ENCODE measurements at places on chromosomes 5 and 9.

DNA sequence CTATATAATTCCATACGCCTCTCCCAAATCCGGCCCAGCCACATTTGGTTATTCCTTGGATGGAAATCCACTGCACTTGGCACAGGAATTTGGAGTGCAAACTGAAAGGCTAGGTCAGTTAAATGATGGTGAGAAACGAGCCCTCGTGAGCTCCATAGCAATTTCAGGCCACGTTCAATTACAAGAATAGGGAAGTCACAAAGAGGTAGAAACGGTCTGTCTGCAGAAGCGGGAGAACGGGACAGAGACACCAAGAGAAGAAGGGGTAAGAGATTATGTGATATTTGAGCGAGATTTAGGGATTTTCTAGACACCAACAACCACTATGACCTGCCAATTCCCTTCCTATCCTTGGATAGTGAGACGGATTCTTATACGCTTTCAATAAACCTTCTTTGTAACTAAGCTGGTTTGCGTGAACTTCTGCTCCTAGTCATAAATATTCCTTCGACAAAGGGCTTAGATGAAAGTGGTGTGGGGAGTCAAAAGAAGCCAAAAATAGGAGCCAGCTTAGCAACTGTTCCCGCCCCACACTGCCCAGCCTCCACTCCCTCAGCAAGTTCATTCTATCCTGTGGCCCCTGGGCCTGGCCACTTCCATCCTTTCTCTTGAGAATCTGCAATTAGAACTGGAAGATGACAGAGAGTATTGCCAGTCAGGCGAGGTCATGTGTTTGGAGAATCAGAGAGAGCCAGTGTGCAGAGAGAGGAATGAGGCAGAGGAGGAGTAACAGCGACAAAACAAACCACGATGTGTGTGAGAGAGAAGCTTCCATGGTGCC is 118.4 kb downstream of the ZNF608 start:
- DNase-seq: no peak

GRCh38 chr5:95620030-95620869 is at the start of gene GPR150:
GPR150 (plus strand) TSS chr5:95620087; CDS start chr5:95620276, 189 bp downstream.
- peak; percentile 39 for DNase-seq

DNA sequence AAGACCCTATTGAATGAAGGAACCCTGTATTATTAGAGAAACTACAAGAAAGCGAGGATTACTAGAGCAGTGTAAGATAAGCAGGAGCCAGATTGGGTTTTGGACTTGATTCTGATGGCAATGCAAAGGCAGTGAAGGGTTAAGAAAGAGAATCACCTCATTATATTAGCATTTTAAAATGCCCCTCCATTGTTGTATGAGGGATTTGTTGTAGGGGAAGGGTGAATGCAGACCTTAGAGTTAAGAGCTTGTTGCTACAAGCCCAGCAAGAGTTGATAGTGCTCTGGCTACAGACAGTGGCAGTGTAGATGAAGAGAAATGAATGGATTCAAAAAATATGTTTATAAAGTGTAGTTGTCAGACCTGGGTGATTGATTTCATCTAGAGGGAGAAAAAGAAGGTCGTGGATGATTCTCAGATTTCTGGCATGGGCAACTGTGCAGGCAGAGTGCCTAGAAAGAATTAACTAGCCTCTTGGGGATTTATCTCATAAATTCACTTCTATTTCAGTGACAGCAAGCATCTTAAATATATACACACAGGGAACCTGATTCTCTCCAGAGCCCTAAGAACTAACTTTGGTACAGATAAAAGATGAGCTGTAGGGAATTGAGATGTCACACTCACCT is 344.8 kb downstream of the ARRDC3 start:
- DNase-seq: no peak

GRCh38 chr9:79663300-79663699 is 91.5 kb downstream of the TLE4 start:
- DNase-seq: no peak

DNA sequence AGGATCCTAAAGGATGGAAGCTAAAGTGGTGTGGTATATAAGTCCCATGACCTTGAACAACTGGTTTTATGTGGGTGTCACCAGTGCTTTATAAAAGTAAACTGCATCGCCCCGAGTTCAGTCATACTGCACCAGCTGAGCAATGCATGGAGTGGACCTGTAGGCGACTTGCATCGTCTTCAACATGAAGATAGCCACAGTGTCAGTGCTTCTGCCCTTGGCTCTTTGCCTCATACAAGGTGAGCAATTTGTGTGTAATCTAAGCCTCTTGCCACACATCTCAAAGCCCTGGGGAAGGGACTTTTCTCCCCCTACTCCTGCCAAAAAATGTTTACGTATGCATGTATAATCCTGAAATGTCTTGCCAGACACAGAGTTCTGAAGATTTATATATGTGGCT is at the start of gene SPINK5:
Gene SPINK5 (plus strand): TSS at position 120 of the 400 bp plus-strand sequence. CDS start 65 bp downstream, at position 185.
- DNase-seq: no peak

- DNase-seq: no peak
These were observed 371.2 kb upstream of the RORB start for GRCh38 chr9:74125941-74126340.

DNA sequence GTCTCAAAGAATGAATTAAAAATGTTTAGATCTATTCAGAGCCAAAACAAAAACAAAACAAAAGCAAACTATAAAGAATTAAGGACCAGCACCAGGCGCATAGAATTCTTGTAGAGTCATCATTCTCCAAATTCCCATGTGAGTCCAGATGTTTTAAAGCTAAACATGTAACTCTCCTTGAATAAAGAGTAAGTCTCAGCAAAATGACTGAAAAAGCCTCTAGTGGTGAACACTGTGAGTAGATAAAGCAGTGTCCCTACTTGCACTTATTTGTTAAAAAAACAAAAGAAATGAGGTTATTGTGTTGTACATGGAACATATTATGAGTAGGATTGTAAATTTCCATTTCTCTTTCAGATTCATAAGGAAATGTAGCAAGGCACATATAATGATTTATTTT is 44.0 kb downstream of the NNT start:
- no peak for DNase-seq

DNA sequence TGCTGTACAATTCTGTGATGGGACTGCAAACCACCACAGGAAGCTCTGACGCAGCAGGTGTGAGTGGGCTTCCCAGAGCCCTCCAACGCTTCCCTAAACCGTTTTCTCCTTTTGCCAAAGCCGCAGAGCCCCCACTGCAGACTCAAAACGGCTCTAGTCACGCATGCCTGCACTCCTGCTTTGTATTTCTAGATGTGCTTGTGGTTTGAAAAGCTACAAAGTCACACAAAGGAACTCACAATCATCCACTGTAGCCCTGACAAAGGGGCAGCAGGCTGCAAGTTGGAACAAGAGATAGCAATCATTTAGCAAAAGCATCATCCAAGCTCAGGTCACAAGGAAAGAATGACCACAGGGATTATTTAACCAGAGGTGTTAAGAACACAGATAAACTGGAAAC is 79.3 kb downstream of the PTPN3 start:
- DNase-seq: no peak
